ENCODE measurements at places on chromosomes 4 and X.

GRCh38 chr4:67996127-67996526 lies 32.8 kb upstream of the TMPRSS11A start:
- no peak overlapping the region for H3K27ac ChIP-seq
- H3K27me3 ChIP-seq: no peaks in the 10 kb centered on the region
- no peaks in the 10 kb centered on the region for H3K36me3 ChIP-seq
- no peaks in the 10 kb centered on the region for H3K4me1 ChIP-seq
- H3K4me3 ChIP-seq: no peak overlapping the region
- no peak for DNase-seq

GRCh38 chr4:150547154-150547838 lies 34.7 kb upstream of the MAB21L2 start:
- no peaks in the 10 kb centered on the region for H3K27me3 ChIP-seq
- H3K27ac ChIP-seq: no peak overlapping the region
- H3K4me1 ChIP-seq: no peaks in the 10 kb centered on the region
- DNase-seq: no peak
- no peak overlapping the region for H3K4me3 ChIP-seq

DNA sequence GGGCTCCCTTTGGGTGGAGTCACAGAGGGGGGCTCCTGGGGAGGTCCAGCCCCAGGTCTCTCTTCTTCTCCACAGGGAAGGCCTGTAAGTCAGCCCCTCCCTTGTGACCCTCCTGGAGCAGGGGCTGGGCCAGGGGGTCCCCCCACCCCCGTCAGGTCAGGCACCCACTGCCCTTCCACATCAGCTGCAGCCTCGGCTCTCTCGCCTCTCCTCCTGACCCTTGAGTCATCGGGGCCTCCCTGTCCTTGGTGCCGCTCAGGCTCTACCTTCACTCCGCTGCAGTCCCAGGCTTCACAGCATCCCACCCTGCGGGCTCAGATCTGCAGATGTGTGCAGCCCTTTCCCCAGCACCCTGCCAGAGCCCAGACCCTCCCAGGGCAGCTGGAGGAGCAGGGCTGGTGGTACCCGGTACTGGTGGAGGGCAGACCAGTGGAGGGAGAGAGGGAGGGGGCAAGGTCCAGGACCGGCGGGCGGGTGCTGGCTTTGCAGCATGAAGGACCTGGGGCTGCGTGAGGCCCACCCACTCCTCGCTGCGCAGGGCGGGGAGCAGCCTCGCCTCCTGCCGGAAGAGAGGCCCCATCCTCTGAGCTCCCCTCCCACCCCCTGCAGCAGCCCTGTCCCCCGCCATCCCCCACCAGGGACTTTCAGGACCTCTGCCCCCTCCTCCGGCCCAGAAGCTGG lies 117.1 kb downstream of the FAM53A start:
- H3K36me3 ChIP-seq: no peaks in the 10 kb centered on the region
- DNase-seq: no peak
- no peaks in the 10 kb centered on the region for H3K27me3 ChIP-seq
- no peak overlapping the region for H3K27ac ChIP-seq
- H3K4me1 ChIP-seq: no peaks in the 10 kb centered on the region

- no peaks in the 10 kb centered on the region for H3K4me1 ChIP-seq
- H3K27ac ChIP-seq: no peak overlapping the region
- no peaks in the 10 kb centered on the region for H3K36me3 ChIP-seq
- no peak for DNase-seq
Measured at GRCh38 chrX:108224218-108224617, 132.6 kb downstream of the ATG4A start.

- H3K4me1 ChIP-seq: no peaks in the 10 kb centered on the region
- no peaks in the 10 kb centered on the region for H3K27me3 ChIP-seq
- H3K4me3 ChIP-seq: peak overlapping the region; percentile 66
- no peak overlapping the region for H3K27ac ChIP-seq
Measured at GRCh38 chrX:155767876-155768769, 113.0 kb upstream of the VAMP7 start.

- no peaks in the 10 kb centered on the region for H3K36me3 ChIP-seq
- H3K4me1 ChIP-seq: no peaks in the 10 kb centered on the region
- no peak for DNase-seq
- no peaks in the 10 kb centered on the region for H3K27me3 ChIP-seq
Measured at GRCh38 chrX:14670819-14671218, 141.5 kb downstream of the GLRA2 start.

- DNase-seq: peak; percentile 94
- H3K4me3 ChIP-seq: peak within 1 kb of the TSS; percentile 77
- no peaks in the 10 kb centered on the region for H3K4me1 ChIP-seq
Measured at GRCh38 chr4:75630174-75630936, at the start of gene CDKL2. Gene CDKL2, minus strand, starts transcription at chr4:75630528. Its CDS starts 4,540 bp downstream, at chr4:75625988.

GRCh38 chr4:77025643-77026321 lies 50.0 kb downstream of the CCNI start:
- no peak overlapping the region for H3K4me3 ChIP-seq
- no peak overlapping the region for H3K27ac ChIP-seq
- no peaks in the 10 kb centered on the region for H3K27me3 ChIP-seq
- no peak for DNase-seq
- H3K4me1 ChIP-seq: peaks cover 6% of the 10 kb centered on the region
- peaks cover 60% of the 10 kb centered on the region for H3K36me3 ChIP-seq

DNA sequence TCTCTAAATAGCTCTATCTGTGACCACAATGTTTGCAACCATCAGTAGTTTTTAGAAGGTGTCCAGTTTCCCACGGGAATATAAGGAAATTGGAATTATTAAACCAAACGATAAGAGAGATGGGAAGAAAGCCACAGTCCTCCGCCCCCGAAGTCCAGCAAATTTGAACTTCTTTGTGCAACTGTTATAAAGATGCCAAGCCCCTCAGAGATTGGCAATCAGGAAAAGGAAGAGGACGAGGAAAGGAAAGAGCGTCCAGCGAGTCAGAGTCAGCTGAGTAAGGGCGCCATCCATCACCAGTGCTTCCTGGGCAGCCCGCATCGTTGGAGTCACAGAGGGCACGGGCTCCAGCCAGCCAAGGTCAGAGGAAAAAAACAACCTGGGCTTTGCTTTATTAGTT lies 35.7 kb downstream of the LDB2 start:
- no peaks in the 10 kb centered on the region for H3K27me3 ChIP-seq
- no peak for DNase-seq
- H3K36me3 ChIP-seq: no peaks in the 10 kb centered on the region
- H3K27ac ChIP-seq: no peak overlapping the region
